ENCODE measurements at places on chromosomes 11 and 22.

- no peak for DNase-seq
These were observed 2.1 kb downstream of the ZP1 start for GRCh38 chr11:60869451-60869825.

DNA sequence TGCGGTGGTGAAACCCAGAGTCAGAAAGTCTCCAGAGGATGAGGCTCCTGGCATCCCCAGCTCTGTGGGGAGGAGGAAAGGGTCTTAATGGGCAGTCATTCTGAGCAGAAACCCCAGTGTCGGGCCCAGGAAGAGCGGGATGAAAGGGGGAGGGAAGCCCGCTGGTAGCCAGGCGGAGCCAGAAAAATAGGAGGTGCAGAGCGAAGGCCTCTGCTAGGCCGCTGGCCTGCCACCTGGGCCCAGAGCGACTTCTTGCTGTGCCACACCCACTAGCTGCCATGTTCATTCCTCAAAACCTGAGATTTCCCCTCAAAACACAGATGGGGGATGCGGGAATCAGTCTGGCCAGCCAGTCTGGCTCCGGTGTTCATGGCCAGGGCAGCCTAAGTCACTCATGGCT is 650 bp upstream of the POU2AF3 start:
- no peak for DNase-seq

- no peak for DNase-seq
These were observed 113.0 kb downstream of the KCNQ1OT1 start for GRCh38 chr11:2586793-2587131.

DNA sequence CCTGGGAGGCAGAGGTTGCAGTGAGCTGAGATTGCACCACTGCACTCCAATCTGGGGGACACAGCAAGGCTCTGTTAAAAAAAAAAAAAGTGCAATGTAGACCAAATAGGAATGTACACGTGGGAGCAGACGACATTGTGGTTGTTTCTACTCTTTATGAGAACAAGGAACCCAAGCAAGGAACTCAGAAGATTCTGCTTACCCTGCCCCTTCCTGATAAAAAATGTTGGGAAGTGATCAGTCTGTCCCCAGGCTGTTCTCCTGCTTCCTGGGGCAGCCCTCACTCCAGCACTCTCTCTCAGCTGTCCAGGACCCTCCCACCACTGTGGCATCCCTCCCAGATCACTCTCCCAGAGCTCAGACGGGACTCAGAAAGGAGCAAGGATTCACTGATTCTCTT is 31.8 kb downstream of the SLCO2B1 start:
- DNase-seq, result no peak

DNA sequence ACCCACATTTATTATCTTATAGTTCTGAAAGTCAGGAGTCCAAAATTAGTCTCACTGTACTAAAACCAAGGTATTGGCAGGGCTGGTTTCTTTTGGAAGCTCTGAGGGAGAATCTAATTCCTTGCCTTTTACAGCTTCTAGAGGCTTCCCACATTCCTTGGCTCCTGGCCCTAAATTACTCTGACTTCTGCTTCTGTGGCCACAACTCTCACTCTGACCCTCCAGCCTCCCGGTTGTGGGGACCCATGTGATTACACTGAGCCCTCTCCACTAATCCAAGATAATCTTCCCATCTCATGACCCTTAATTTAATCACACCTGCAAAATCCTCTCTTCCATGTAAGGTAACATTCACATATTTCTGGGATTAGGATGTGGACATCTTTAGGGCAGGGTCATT is 110.9 kb downstream of the ARL14EP start:
- no peak for DNase-seq

DNA sequence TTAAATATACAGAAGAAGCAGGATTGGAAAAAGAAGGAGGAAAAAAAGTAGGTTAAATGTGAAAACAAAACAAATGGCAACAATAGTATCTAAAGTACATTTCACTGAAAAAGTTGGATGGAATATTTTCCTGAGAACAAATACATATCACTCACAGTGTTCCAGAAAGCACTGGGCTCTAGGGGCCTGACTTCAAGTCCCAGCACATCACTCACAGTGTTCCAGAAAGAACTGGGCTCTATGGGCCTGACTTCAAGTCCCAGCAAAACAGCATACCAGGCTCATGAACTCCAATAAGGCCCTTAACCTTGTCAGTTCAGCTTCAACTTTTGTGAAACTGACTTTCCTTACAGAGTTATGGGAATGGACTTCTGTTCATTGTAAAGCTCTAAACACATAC is 46.0 kb upstream of the CCDC34 start:
- DNase-seq, result no peak

- DNase-seq, result no peak
These were observed 125.4 kb downstream of the CASP12 start for GRCh38 chr11:104772806-104773241.

- DNase-seq, result no peak
These were observed 17.1 kb upstream of the APLP2 start for GRCh38 chr11:130052567-130052966.

GRCh38 chr22:30361916-30362650 is 5.3 kb downstream of the CCDC157 start:
- no peak for DNase-seq

GRCh38 chr11:125773516-125773915 is 5.1 kb downstream of the PATE2 start:
- no peak for DNase-seq

DNA sequence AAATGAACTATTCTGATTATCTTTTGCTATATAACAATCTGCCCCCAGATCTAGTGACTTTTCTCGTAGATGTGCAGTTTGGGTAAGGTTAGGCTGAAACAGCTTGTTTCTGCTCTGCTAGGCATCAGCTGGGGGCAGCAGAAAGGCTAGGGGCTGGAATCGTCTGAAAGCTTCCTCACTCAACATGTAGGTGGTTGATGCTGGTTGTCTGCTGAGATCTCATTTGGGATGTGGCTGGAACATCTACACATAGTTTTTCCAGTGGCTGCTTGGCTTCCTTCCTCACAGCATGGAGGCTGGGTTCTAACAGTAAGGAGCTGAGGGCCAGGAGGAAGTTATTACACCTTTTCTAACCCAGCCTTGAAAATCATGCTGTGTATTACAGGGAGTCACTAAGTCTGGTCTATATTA is 30.2 kb downstream of the USP47 start:
- no peak for DNase-seq

DNA sequence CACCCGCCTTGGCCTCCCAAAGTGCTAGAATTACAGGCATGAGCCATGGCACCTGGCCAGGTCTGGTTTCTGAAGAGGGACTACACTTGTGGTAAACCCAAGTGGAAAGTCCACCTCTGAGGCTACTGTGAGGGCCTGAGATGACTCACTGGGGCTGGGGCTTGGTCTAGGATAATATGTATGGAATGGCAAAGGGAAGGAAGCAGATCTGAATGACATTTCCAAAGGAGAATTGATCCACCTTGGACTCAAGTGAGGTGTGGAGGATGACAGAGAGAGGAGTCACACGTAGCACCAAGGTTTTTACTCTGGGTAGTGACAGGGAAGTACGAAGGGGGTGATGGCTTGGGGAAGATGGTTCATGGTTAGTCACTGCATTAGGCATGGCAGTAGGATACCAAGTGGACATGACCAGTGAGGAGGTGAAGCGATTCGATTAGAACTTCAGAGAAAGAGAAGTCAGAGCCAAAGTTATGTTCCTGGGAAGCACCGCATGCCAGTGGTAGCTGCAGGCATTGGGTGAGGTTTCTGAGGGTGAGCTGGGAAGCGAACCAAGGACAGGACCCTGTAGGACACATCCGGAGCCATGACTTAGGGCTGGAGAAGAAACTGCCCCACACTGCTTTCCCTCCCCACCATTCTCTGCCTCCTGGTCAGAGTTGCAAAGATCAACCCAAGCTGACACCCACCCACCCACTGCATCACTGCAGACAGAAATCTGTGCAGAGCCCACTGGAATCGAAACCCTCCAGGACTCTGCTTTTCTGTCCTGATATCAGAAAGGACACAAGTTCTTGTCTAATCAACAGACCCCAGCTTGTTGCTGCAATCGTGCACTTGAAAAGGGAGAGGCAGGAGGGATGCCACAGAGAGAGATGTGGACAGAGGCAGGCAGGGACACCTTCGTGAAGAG is 13.0 kb upstream of the BCL9L start:
- DNase-seq, result no peak

- DNase-seq, result no peak
These were observed 80.1 kb downstream of the DEPDC5 start for GRCh38 chr22:31833930-31834329.

DNA sequence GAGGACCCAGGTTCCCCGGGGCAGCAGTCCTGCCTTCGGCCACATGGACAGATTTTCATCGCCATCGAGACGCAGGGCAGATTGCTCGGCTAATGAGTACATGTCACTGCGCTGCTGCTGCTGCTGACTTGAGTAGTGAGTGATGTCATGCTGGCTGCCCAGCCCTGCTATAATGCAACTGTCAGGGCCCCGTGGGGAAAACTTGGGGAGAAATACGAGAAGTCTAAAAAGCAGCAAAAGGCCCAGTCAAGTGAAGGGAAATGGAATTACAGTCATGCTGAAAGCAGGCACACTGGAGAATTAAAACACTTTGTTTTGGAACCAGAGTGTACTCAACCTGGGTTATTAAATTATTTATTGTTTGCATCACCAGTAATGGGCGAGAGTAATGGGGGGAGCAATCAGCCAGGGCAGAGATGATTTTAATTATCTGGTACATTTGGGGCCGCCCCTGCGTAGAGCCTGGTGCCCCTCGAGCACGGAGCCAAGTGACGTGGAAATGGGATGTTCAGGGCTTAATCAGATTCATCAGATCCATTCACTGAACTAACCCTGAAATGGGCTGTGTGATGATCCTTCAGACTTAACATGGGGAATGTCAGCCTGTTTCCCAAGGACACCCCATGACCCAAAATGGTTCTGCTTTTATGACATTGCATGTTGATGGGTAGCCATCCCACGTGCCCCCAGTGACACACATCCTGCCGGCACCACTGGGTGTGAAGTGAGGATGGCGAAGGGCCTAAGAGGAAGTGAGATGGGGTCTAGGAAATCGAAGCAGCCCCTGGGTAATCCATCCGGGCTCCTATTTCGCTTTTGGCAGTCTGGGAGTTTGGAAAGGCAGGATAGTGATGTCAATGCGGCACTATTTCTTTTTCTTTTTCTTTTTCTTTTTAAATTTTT is 241.6 kb upstream of the CADM1 start:
- DNase-seq, result no peak

DNA sequence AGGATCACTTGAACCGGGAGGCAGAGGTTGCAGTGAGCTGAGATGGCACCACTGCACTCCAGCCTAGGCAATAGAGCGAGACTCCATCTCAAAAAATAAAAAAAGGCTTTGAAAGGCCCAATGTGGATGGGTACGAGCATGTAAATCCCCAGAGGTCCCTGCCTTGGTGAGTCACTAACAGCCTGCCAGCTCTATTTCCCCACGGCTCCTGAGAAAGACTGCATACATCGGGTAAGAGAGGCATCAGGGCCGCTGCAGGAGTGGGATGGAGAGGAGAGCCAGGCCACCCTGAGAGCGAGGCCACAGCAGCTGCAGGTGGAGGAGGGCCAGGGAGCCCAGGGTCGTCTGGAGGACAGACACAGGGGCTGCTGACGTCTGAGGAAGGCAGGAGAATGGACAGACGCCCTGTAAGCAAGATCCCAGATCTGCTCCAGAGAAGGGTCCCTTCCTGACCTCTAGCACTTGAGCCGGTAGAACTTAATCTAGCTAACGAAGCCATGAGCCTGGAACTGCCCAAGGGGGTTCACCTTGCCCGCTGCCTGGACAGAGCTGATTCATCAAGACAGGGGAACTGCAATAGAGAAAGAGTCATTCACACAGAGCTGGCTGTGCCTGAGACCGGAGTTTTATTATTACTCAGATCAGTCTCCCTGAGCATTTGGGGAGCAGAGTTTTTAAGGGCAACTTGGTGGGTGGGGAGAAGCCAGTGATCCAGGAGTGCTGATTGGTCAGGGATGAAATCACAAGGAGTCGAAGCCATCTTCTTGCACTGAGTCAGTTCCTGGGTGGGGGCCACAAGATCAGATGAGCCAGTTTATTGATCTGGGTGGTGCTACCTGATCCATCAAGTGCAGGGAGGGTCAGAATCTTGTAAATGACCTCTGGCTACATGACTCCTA is 5.1 kb upstream of the KRTAP5-9 start:
- no peak for DNase-seq

DNA sequence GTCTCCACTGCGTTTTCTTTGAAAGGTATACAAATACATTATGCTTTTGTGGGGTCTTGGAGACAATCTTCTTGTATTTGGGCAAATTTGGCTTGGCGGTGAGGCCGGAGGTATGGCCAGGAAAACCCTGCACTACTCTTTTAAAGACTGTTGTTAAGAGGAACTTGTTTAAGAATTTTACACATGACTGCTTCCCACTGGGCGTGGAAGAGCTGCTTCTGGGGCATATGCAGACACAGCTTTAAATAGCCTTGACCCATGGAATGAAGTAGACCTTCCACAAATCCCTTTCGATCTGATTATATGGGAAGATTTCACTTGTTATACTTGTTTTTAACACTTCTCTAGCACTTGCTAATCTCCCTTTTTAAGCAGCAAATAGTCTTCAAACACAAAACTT is 453.6 kb downstream of the MN1 start:
- no peak for DNase-seq

Data from activated T-helper 9 cell treated with anti-CD3 and anti-CD28 coated beads, Interleukin-2, amount 50 U/mL, for 16 hours (primary cell).